ENCODE measurements at places on chromosomes 5 and 9.

GRCh38 chr9:4073371-4073770 is 226.5 kb downstream of the GLIS3 start:
- no peak for DNase-seq

DNA sequence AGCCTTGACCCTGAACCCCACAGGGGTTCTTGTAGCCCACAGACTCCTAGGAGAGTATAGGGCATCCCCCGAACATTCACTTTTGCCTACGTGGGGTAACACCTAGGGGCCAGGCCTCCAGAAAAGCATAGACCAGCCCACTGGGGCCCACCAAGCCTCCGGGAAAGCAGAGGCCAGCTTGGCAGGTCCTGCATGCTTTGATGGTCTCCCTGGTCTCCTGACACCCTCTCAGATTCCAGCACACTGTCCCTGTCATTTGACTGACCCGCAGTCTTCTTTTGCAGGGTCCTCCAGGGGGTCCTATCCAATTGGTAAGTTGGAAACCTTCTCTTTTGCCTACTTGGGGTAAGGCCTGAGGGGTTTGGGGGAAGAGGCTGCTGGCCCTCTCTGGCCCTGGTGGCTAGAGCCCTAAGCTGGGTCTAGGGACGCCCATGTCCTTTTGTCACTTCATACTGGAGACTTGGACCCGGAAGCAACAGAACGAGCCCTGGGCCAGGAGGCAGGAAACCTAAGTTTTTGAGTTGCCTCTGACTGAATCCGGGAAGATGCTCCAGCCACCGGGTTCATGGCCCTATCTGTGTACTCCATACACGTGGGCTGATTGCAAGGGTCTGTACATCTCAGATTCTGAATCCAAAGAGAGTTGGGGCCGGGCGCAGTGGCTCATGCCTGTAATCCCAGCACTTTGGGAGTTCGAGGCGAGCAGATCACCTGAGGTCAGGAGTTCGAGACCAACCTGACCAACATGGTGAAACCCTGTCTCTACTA is 20.9 kb upstream of the ORM1 start:
- no peak for DNase-seq

DNA sequence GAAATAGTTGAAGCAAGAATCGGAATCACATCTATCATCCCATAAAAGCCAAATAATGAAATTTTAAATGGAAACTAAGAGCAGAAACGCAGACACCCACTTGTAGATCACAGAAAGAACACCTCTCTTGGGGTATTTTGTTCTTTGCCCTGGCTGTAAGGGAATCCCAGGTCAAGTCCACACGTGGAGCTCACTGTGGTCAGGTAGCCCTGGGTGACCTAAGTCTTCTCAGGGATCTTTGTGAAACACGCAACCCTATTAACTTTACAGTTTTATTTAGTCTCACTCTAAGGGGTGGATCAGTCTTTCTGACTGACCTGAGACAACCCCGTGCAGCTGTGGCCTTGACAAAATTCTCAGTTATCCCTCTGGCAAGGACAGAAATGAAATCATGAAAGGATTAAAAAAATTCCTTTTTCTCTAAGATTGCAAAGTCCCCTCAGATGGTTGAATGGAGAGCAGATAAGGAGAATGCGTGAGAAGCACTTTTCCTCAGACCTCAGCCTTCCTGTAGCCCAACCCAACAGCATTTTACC is 111.6 kb downstream of the NREP start:
- DNase-seq, result no peak

- DNase-seq, result no peak
Observed at GRCh38 chr5:42880496-42881150, 68.9 kb upstream of the SELENOP start.

- no peak for DNase-seq
Observed at GRCh38 chr9:98773721-98774120, 22.6 kb downstream of the ANKS6 start.

DNA sequence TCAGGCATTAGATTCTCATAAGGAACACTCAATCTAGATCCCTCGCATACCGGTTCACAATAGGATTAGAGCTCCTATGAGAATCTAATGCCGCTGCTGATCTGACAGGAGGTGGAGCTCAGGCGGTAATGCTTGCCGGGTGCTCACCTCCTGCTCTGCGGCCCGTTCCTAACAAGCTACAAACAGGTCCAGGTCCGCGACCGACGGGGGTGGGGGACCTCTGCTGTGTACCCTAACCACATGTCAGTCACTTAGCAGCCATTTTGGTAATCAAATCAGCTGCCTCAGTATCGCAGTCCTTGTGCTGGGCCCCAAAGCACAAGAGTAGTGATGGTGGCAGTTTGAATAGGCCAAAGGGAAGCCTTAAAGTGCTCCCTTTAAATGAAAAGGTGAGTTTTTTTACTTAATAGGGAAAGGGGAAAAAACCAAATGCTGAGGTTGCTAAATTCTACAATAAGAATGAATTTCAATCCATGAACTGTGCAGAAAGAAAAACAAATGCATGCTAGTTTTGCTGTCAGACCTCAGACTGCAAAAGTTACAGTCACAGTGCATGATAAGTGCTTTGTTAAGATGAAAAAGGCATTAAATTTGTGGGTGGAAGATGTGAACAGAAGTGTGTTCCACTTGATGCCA is 67.0 kb upstream of the TNPO1 start:
- no peak for DNase-seq

DNA sequence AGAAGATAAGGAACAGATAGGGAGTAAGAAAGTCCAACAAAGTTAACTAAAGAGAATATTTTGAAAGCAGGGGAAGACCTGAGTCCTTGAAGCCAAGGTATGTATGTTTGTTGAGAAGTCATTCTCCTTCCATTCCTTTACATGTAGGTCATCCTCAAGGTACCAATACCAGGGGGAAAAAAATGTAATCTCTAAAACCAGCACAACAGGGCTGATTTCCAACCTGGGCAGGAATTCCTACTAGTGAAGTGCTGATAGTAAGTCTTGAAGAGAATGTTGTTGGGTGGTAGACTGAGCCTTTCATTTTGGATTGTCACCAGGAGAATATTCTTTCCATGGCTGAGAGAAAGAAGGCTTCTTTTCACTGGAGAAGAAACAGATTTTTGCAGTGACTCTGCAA is 117.1 kb upstream of the ZNF462 start:
- DNase-seq, result no peak
